ENCODE measurements at places on chromosomes 3 and 15.

DNA sequence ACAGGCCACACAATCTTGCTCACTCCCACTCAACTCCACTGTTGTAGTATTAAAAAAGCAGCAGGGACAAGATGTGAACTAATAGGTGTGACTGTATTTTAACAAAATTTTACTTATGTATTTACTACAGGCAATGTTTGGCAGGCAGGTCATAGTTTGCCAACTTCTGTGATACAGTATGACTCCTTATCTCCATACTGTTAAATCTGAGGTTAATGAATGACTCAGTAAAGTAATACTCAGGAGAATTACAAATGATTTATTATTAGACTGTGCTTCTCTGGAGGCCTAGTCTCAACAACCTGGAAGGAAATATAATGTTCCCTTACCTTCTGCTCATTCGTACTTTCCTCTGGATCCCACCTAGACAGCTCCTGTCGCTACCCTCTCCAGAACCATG is 258.6 kb upstream of the KCNMB2 start:
- no peak for DNase-seq

DNA sequence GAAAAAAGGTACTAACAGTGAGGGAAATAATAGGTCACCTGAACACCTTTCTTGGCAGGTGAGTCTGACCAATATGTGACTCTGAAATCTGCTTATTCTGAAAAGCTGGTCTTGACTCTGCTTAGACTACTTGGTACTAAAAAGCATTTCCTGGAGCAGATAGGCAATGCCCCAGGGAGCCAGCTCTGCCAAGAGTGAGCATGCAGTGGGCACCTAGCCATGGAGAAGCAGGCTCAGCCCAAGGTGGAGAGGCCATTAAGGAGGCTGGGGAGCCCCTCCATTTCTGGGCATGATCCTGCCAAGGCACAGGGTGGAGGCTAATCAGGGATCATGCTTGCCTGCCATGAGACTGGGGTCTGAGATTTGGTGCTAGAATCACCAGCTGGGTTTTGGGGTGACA is 1.6 kb upstream of the LTF start:
- DNase-seq = no peak

- DNase-seq = peak; percentile 9
Observed at GRCh38 chr3:109050591-109051167, 67.3 kb downstream of the MORC1 start.

DNA sequence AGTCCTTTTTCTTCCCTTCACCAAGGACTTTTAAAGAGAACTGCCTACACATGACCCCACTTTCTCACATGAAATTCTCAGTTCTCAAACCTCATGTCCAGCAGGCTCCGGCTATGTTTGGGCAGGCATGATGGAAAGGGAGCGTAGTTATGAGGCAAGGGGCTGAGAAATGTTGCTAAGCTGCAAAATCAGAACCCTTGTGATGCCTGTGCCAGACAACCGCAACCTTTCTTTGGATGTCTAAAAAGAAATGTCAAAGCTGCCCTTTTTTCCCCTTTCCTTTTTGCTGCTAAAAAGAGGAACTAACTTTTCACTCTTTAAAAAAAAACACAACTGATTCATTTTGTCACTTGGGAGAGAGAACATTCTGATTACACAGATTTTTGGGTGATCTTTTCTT is 19.2 kb downstream of the GNB4 start:
- DNase-seq = no peak

GRCh38 chr15:50131617-50132016 is 12.6 kb upstream of the ATP8B4 start:
- no peak for DNase-seq

DNA sequence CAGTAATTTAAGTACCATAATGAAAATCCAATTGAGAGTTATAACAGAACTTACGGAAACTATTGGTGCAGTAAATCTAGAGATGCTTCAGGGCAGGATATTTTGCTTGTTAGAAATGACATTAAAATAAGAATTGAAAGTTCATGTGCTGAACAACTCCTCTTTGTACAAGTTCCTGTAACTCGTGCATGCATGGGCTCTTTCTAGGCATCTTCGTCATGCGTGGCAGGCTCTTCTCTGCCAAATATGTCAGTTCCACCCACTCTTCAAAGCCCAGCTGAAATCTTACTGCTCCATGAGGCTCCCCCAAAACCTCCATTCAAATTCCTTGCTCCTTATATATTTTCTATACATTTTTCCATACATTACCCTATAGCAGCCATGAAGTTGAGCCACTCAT is 48.7 kb downstream of the FBN1 start:
- DNase-seq = no peak

GRCh38 chr3:143795874-143796273 is 52.4 kb downstream of the SLC9A9 start:
- DNase-seq = no peak

All from fibroblast of skin of back (primary cell).